ENCODE measurements at places on chromosomes 5 and 9.

- no peak for DNase-seq
Measured at GRCh38 chr9:86756576-86757381, 190.5 kb downstream of the GAS1 start.

- no peak for DNase-seq
Measured at GRCh38 chr5:4553978-4554377, 586.2 kb upstream of the ADAMTS16 start.

- DNase-seq: no peak
Measured at GRCh38 chr9:5492965-5493678, 17.2 kb upstream of the PDCD1LG2 start.

GRCh38 chr5:156019571-156020180 lies 307.3 kb upstream of the SGCD start:
- no peak for DNase-seq

DNA sequence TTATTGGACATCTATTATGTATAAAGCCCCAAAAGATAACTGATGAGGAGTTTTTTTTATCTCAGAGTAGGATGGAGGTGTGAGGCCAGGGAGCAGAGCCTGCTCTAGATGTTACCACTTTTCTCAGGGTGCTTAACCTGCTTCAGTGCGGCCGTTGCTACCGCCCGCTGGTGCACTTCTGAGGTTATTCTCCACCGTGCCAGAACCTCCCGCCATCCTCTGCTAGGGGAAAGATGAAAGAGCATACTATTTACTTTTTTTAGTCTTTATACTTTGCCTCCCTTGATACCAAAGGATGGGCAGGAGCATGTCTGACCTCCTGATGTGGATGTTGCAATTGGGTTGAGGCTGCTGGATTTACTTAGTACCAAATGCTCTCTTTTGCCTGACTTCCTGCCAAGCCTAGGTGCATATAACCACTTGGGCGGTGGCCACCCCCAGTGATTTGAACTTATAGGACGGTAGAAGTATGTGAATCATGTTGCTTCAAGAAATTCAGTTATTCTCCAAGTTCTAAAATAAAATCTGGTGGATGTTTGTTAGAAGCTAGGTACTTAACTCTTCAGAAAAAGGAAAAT lies 71.1 kb upstream of the HSPB3 start:
- no peak for DNase-seq

- no peak for DNase-seq
Measured at GRCh38 chr5:81631124-81631523, 119.8 kb downstream of the SSBP2 start.

DNA sequence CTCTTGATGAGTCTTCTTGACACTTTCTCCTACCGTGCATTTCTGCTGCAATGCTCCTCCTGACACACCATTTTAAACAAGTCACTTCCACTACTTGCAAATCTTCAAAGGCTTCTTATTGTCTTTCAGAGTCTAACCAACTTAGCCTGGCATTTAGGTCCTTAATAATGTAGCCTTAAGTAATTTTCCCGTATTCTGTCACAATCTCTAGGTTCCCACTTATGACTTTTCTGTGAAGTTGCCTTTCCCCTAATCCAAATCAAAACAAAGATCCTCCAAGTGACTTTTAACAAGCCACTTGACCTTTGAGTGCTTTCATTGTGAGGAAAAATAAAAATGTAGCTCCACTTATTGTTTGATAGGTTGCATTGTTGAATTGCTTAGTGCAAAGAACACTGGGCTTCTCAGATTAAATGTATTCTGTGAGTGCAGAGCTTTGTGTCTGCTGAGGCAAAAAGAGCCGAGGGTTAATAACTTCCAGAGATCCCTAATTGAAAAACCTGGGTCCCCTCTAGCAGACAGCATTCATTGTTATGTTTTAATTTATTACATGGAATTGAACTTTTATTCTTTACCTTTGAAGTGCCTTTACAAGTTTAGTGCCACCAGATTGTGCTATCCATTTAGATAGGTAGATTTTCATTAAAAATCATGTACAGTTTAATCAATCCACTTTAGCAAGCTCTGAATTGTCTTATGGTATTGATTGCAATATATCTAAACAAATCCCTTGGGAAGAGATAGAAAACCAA lies 341.7 kb upstream of the TYRP1 start:
- no peak for DNase-seq

All from sigmoid colon (tissue), 7 donors.